Hair follicular keratinocyte (primary cell): ENCODE measurements at places on chromosomes 3 and 15. TPM values are rescaled to one million over a fixed set of nuclear protein-coding genes. Genes with fewer than 3 reads are reported as not detected.

RHCG gene
- total RNA-seq = 15.5 and 22.8 TPM in 2 replicates

LDHAL6B gene
- not detected in 2 replicates for total RNA-seq

HIGD2B gene
- total RNA-seq = not detected in 2 replicates

TAMM41 gene
- 8.3 and 11.5 TPM in 2 replicates for total RNA-seq

IL20RB gene
- 75.2 and 175 TPM in 2 replicates for total RNA-seq

GPR87 gene
- 61.2 and 66.5 TPM in 2 replicates for total RNA-seq

IGSF10 gene
- total RNA-seq = not detected in 2 replicates

STARD9 gene
- 1.2 and 1.7 TPM in 2 replicates for total RNA-seq

DNAH12 gene
- total RNA-seq = not detected in 2 replicates

GPR149 gene
- not detected in 2 replicates for total RNA-seq

HYPK gene
- total RNA-seq = 12.9 and 14.4 TPM in 2 replicates

TMEM108 gene
- total RNA-seq = 0.16 TPM in 1 of 2 replicates, not detected in the other

CPLX3 gene
- total RNA-seq = not detected in 2 replicates

SCG5 gene
- total RNA-seq = 14.8 and 60.0 TPM in 2 replicates

EPHA3 gene
- total RNA-seq = not detected in 2 replicates

PIERCE2 gene
- total RNA-seq = 1.1 and 3.5 TPM in 2 replicates

HTR3E gene
- total RNA-seq = not detected in 2 replicates

GOLGA8S gene
- total RNA-seq = not detected in 2 replicates

SLC12A1 gene
- total RNA-seq = not detected in 2 replicates

RSRC1 gene
- 15.9 and 19.0 TPM in 2 replicates for total RNA-seq

EIF2B5 gene
- 26.1 and 38.0 TPM in 2 replicates for total RNA-seq

REC114 gene
- total RNA-seq = not detected in 2 replicates

C3orf20 gene
- total RNA-seq = not detected in 2 replicates

PCOLCE2 gene
- 2.9 and 4.1 TPM in 2 replicates for total RNA-seq

RARB gene
- 0.42 TPM in 1 of 2 replicates, not detected in the other for total RNA-seq

RLBP1 gene
- total RNA-seq = not detected in 2 replicates

ACAD9 gene
- total RNA-seq = 27.6 and 39.4 TPM in 2 replicates

GCSAM gene
- 0.91 and 2.0 TPM in 2 replicates for total RNA-seq

PLA2G4D gene
- 0.08 TPM in 1 of 2 replicates, not detected in the other for total RNA-seq

AGBL1 gene
- total RNA-seq = not detected in 2 replicates

IGDCC3 gene
- not detected in 2 replicates for total RNA-seq

DPPA4 gene
- not detected in 2 replicates for total RNA-seq

IQCB1 gene
- total RNA-seq = 15.7 and 16.7 TPM in 2 replicates

GP5 gene
- not detected in 2 replicates for total RNA-seq

SPATA12 gene
- not detected in 2 replicates for total RNA-seq

MESP2 gene
- total RNA-seq = 1.4 and 1.7 TPM in 2 replicates
